ENCODE measurements at places on chromosomes 5 and 9.

- DNase-seq = peak; percentile 30
Observed at GRCh38 chr5:14676320-14676719, 11.8 kb downstream of the OTULIN start.

GRCh38 chr5:57862942-57863341 lies 380.3 kb upstream of the ACTBL2 start:
- no peak for DNase-seq

DNA sequence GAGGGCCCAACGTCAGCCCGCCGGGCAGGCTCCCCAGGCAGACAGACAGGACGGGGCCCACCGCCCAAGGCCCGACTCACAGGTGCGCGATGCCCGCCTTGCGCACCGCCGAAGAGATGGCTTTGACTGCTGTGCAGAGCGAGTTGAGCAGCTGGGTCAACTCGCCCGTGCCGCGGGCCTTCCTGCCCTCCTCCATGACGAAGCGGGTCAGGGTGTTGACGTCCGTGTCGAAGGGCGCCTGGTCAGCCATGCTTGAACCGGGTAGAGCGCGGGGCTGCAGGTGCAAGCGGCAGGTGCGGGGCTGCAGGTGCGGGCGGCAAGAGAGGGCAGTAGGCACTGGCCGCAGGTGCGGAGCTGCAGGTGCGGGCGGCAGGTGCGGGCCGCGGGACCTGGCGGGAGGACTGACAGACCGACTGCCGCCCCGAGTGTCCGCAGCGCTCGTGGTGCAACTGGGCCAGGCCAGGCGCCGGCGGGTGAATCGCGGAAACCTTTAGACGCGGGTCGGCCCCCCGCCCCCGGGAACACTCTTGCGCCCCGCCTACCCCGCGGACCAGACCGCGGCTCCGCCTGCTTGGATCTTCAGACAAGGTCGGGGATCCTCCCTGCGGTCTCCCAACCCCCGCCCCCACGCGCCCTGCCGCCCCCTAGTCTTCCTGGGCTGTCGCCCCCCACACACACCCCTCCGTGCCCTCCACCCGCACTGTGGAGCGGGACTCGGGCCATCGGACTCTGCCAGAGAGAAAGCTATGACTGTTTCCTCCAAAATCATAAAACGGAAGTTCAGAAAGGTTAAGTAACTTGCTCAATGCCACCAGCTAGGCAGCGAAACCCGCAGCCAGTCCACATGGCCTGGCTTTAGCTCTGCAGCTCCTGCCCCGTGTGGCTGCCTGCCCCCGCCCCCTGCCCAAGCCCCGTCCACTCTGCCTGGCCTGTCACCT lies at the start of gene FBP1:
Gene FBP1, minus strand, starts transcription at position 458 of the 938 bp plus-strand sequence. Its CDS starts 208 bp downstream, at position 250.
- DNase-seq = peak; percentile 88

GRCh38 chr5:373710-374602 lies 52.4 kb downstream of the AHRR start:
- DNase-seq = no peak

DNA sequence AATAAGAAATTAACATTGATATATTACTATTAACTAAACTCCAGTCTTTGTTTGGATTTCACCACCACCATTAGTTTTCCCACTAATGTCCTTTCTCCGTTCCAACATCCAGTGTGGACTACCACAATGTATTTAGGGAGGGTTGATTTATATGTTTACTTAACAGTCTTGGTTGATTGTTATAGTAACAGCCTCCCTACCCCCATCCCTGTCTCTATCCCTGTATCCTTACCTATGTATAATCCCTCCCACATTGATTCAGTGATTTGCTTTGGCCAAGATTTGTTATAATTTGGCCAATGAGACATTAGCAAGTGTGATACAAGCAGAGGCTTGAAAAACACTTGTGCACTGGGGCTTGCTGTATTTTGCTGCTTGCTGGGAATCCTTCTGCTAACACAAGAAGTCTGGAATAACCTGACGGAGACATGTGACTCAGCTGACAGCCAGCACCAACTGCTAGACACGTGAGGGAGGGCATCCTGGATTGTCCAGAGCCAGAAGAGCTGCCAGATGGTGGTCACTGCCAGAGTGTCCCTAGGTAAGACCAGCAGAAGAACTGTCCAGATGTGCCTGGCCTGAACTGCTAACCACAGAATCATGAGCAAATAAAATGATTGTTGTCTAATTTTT lies 51.2 kb upstream of the TCF7 start:
- no peak for DNase-seq

GRCh38 chr9:121622387-121623203 lies 28.8 kb upstream of the DAB2IP start:
- no peak for DNase-seq

- DNase-seq = peak; percentile 0
Observed at GRCh38 chr9:2704504-2704903, 12.8 kb upstream of the KCNV2 start.

GRCh38 chr5:122358372-122358979 lies 46.4 kb downstream of the SNCAIP start:
- DNase-seq = no peak

GRCh38 chr9:71824257-71824656 lies 55.9 kb upstream of the CEMIP2 start:
- DNase-seq = peak; percentile 64

DNA sequence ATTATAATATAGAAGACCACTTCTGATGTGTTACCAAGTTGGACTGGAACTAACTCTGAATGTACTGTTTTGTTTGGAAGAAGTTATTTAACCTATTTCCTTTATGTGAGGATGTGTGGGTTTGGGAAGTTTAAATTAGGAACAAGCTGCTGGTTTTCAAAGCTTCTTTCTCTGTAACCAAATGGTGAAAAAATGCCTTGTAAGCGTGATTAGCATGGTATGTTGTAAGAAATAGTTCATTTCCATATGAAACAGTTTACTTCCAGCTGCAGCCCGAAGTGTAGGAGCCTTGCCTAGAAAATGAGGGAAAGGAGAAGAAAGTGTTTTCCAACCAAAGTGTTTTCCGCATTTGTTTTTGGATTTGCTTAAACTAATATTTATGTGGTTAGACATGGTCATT lies 36.0 kb downstream of the TTC1 start:
- DNase-seq = no peak

GRCh38 chr5:175657593-175658271 lies at the start of gene HRH2:
HRH2 (plus strand) TSS chr5:175658071; CDS start chr5:175683234, 25,163 bp downstream.
- peak; percentile 63 for DNase-seq

DNA sequence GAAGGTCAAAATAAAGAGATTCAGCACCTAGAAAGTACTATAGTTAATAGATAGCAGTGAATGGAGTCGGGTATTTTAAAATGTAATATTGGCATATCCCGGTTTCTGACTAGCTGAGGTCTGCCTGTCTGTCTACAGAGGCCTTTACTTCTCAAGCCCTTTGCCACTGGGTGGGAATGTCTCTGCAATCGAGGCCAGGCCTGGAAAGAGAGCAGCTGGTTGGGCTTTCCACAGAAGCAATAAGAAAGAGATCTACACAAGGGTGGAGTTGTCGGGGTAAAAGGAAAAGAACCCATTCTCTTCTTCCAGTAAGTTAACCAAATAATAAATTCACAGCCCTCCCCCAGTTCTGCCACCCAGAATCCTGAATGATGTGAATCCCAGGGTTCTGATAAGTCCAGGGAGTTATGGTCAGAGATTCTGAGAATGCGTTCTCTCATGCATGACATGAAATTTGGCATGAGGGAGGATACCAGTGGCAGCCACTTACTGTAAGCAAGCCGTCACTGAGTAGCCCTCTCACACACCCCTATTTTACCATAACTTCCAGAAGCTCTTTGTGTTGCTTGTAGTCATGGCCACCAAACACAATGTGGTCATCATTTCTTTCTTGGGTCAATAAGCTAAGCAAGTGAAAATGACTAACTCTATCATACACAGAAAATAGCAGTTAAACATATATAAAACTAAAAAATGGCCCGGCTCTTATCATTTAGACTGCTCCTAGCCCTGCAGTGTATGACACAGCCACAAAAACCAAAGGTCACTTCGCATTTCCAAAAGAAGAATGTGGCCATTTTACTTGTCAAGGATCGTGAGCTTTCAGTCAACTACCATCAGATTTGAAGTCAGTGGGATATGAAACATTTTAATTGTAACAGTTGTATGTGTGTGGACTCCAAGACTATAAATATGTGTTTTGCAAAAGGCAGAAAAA lies 185.0 kb downstream of the GLIS3 start:
- DNase-seq = no peak

DNA sequence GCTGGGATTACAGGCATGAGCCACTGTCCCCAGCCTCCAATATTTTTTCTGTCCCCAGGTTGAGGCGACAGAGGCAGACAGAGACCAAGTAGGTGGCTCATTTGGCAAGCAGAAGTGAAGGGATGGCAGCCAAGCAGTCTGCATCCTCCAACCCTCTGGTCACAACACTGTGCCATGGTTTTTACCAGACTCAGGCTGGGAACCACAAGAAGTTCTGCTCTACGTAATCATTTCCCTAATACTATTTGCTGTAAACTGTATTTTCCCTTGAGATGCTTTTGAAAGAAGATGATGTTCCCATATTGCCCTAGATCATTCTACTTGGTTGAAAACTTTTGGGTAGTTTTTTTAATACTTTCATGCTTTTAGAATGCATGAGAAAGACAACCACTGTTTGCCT lies 40.5 kb downstream of the PTTG1 start:
- no peak for DNase-seq

GRCh38 chr9:96483733-96484390 lies 33.9 kb downstream of the HABP4 start:
- DNase-seq = no peak

DNA sequence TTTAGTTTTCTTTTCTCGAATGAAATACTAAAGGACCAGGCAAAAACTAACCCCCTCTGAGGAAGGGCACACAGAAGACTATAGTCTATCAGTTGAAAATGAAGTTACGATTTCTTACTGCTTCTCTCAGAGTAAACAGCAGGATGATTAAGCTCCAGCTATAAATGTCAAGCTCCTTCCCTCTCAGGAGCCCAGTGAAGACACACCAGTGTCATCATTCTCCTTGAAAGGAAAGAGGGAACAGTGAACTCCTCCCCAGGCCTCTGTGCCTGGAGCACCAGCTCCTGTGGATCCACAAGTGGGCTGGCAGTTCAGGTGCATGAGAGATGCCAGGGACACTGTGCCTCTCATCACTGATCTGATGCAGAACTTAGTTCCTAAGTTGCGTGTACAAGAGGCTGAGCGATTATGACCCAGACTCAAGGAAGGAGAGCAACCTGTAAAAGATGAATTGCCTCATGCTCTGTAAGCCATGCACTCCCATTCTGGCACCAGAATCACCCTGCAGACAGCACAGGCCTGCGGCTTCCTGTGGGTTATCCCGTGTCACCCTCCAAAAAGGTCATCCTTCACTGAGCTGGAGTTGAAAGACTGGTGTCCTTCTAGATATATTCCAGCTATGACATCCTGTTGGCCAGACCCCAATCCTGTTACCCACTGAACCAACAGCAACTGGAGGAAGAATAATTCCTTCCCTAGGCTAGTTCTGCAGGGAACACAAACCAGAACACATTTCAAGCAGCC lies 394.0 kb downstream of the SEMA5A start:
- no peak for DNase-seq

- DNase-seq = no peak
Observed at GRCh38 chr9:115360122-115360521, 242.2 kb upstream of the TNC start.

DNA sequence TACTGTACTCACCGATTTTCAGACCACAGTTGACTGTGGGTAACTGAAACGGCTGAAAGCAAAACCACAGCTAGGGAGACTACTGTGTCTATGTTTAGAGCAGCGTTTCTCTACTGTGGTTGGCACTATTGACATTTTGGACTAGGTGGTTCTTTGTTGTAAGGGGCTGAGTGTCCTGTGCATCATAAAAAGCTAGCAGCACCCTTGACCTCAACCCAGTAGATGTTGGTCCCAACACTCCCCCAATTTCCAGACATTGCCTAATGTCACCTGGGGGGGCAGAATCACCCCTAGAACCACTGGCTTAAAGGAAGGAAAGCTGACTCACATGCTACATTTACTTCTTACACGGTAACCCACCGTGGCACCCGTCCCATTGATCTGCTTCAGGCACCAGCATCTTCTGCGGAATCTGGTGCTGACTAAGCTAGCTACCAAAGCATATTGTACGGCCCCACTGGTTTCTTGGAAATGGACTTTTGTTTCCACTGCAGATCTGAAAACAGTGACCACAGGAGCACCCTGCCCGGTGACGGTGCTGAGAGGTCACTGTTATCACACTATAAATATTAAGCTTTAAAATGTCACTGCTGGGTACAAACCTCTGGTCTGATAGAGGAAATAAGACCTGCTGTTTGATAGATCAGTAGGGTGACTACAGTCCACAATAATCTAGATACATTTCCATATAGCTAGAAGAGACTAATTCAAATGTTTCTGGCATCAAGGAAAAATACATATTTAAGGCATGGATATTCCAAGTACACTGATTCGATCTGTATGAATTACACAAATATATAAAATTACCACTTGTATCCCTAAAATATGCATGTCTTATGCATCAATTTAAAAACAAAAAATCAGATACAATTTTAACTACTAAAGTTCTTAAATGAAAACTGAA lies 151.4 kb downstream of the HSD17B3 start:
- DNase-seq = peak; percentile 28

- DNase-seq = no peak
Observed at GRCh38 chr5:75016896-75017295, 35.5 kb downstream of the GCNT4 start.

- no peak for DNase-seq
Observed at GRCh38 chr9:137141050-137141810, 2.3 kb downstream of the GRIN1 start.

GRCh38 chr9:95018099-95018936 lies 291.8 kb downstream of the AOPEP start:
- DNase-seq = no peak

Measured in CD14-positive monocyte (primary cell).